NCI-H460 (cell line): ENCODE measurements at places on chromosomes 13 and 19.

DNA sequence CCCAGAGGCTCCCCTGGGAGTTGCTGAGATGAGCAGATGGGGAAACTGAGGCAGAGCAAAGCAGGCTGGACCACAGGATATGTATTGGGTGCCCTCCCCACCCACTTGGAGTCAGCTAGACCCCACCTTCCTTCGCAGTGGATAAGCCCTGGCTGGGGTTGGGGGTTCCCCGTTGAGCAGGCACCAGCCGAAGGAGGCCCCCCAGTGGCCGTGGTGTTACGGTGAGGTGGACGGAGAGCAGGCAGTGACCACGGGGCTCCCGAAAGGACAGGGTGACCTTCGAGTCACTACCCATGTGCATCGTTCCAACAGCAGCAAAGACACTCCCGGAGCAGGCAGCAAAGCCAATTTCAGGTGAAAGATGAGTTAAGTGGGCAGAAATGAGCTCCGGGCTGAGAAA lies 62.4 kb upstream of the ADGRE5 start:
- no peak for DNase-seq

DNA sequence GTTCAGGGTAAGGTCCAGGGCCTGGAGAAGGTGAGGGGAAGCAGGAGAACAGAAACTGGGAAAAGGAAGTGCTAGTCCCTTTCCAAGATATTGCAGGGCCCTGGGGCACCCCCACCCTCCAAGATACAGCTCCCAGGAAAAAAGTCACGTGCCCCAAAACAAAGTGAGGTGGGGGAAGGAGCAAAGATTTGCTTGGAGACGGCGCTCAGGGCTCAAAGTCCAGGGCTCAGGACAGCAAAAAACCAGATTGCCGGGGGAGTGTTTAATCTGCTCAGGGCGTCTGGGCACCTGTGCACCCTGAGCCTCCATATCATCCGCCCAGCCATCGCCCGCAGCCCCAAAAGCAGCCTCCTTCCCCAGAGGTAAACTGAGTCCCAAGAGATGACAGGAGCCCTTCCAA lies 6.3 kb downstream of the SMIM24 start:
- DNase-seq: no peak

GRCh38 chr19:40801426-40802299 lies 2.7 kb downstream of the EGLN2 start:
- no peak for DNase-seq

- no peak for DNase-seq
These were observed 21.0 kb upstream of the NDFIP2 start for GRCh38 chr13:79459906-79460305.

- DNase-seq: no peak
These were observed 29.9 kb upstream of the C1QTNF9 start for GRCh38 chr13:24279327-24280110.

DNA sequence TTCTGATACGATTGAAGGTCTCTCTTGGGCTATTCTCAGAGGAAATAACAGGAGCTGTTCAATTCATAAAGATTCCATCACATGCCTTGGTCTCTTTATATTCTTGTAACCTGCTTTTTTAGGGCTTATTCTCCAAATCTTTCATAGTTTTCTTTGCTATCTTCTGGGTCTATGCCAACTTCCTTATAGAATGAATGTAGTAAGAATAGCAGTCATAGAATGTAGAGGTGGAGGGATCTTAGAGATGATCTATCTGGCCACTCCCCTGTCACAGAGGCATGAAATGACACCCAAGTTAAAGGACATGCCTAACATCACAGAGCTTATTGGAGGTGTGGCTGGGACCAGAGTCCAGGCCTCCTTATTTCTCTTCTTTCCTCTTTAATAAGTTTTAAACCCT lies 13.2 kb downstream of the LCP1 start:
- DNase-seq: no peak

DNA sequence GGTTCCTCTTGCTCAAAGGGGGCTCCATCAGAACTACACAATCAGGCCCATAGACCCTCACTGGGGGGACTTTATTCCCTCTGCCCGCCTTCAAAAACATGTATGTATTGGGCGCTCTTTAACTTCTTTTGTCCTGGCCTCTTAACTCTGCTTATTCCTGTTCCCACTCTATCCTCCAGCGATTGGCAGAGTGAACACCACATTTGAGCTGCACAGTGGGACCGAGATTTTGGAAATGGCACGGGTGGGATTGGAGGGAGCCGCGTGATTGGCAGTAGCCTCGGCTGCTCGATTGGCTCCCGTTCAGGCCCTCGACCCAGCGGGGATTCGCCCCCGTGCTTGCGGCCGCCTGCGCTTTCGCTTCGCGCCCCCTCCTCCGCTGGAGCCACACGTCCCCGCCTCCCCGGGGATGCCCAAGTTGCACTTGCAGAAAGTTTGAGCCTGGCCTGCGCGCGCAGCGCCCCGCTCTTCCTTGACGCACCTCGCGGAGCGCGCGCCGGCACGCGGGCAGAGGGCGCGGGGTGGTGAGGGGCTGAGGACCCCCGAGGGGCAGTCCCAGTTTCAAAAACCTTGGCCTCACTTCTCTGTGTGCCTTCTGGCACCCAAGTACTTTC lies at the start of gene ZIC5:
Gene ZIC5, minus strand, starts transcription at position 192 of the 614 bp plus-strand sequence. Its CDS starts 164 bp downstream, at position 28.
- no peak for DNase-seq

DNA sequence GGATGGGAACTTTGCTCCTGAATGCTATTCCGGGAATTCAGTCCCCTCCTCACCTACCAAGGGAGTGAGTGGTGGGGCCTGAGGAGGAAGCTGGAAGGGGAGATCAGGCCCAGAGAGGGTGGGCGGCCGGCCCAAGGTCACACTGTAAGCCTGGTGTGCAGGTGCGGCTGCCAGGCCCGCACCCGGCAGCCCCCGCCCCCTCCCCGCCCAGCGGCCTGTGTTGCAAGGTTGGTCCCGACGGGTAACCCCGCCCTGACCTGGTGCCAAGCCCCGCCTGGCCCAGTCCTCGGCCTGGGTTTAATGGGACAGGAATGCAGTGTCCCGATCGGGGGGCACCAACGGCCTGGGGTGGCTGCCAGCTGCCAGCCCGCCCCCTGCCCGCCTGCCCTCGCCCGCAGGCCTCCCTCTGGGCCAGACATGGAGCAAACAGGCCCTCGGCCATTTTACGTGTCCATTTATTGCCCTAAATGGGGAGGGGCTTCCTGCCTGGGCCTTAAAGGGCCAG lies 5.5 kb downstream of the ZBTB7A start:
- no peak for DNase-seq

DNA sequence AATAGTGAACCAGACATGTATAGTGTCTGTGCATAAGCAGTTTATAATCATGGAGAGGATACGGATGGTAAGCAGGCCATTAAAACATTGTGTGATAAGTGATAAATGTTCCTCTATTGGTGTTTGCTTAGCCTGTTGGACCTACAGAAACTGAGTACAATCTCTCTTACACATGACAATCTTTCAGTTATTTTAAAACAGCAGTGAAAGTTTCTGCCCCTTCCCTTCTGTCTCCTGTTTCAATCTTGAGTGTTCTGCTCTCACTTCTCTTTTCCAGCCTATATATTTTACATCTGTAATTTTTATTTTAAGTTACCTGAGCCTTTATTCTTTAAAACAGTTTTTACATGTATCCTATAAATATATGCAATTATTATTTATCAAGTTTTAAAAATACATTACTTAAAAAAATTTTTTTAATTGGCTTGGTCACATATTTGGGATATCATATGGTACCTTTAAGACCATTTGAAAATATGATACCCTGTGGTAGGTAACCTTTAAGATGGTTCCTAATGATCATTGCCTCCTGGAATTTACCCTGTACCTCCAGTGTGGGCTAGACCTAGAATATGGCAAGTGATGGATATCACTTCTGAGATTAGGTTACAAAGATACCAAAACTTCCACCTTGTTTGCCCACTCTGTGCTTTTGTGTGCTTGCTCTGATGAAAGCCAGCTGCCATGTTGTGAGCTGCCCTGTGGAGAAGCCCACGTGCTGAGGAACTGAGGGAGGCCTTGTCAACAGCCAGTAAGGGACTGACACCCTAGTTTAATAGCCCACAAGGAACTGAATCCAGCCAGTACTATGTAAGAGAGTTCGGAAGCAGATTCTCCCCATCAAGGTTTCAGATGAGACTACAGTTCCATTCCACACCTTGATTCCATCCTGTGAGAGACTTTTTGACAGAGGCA lies 99.3 kb downstream of the DHRS12 start:
- DNase-seq: no peak

DNA sequence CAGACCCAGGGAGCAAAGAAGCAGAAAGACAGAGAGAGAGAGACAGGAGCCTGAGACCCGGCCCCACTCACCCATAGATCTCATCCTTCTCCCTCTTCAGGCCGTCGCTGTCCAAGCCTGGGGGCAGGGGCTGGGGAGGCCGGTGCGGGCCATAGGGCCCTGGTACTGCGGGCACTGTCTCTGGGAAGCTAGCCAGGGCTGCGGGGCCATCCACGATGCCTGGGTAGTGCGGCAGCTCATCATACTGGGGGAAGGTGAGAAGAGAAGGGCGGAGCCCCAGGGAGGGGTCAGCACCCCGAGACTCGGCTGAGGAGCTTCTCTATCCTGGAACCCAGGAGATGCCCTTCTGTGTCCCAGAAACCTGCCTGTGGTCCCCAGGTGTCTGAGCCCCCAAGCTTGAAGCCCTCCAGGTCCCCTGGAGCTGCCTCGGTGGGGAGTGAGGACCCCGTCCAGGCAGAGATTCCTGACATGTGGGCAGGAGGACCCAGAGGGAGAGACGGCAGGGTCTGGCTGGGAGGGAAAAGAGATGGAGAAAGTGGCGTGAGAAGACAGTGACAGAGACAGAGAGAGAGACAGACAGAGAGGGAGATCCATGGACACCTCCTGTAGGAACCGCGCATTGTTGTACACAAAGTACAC lies 2.1 kb downstream of the MEIS3 start:
- no peak for DNase-seq

DNA sequence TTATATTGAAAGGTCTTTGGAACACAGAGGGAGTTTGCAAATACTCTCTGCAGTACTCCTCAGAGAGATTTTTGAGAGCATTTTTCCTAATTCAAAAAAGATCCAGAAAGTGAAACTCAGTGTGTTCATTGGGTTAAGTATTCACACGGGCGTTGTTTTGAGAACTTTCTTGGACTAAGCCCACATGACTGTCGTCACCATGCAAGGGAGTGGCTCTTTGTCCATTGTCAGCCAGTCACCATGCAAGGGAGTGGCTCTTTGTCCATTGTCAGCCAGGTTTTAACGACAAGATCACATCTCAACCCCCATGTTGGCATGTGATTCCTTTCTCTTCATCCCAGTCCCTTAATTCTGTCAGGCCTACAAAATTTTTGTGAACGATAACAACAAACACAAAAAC lies 81.2 kb upstream of the STK24 start:
- DNase-seq: no peak

GRCh38 chr13:109204657-109205056 lies 575.2 kb downstream of the MYO16 start:
- DNase-seq: no peak

GRCh38 chr19:2983351-2984214 lies 6.2 kb downstream of the TLE6 start:
- DNase-seq: peak; percentile 31

GRCh38 chr13:94157705-94158218 lies 321.7 kb downstream of the DCT start:
- no peak for DNase-seq

GRCh38 chr13:84865783-84866221 lies 933.4 kb downstream of the SLITRK6 start:
- DNase-seq: peak; percentile 84

DNA sequence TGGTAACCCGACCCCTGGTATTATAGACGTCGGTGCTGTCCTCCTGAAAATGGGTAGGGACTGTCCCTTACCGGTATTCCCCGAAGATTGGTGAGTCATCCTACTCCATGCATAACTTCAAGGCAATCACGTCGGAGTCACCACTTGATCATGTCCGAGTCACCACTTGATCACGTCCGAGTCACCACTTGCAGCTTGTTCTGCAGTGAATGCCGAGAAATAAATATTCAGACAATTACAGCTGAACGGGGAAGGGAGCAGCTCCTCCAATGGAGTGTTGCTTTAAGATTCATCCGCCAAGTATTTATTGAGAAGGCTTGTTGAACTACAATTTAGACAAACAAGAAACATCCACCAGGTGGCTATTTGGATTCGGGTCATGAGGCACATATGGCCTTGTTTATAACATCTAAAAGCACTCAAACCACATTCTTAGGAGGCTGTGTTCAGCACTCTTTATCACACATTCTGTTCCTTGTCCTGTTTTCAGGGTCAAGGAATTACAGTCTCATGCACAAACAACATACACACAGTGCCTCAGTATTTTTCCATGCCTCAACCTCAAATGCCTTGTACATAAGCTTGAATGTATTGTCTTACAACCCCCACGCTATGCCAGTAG lies 43.1 kb downstream of the ZNF726 start:
- no peak for DNase-seq

DNA sequence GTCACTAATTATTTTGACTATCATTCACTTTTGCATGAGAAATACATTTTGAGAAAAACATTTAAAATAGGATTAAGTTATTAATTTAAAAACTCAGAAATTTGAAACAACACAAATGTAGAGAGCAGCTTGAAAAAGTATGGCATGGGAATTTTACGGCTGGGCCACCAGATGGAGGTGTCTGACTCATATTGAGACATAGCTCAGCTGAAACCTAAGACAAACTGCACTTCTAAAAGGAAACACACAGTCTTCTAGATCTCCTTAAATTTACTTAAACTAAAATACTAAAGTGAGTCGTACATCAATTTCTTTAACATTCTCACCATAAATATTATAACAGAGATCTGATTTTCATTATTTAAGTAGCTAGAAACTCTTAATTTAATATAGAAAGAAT lies 41.9 kb upstream of the POSTN start:
- DNase-seq: peak; percentile 26

- no peak for DNase-seq
These were observed 89.9 kb downstream of the COL4A1 start for GRCh38 chr13:110217085-110217484.

DNA sequence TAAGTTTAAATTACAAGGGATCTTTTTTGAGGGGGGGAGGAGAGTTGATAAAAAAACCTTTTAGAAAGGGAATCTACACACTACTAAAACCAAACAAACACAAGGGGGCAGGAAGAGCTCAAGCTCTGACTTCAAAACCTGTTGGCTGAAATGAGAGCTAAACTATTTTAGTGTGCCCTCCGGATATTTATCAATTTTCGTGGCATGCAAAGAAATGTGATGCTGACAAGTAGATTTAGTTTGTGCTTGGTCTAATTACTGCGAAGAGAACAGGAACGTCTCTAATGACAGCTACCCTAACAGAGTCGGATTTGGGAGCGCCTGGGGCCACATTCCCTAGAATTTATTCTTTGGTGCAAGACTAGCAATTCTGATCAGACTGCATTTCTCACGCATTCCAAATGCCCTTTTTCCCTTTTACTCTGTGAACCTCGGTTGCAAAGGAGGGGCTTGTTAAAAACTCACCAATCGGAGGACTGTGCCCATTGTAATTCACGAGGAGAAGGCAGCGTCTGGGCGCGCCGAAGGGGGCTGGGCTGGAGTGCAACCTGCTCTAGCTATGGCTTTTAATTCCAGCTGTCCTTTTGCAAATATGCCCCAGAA lies 802 bp upstream of the FREM2 start:
- DNase-seq: no peak
